H1 (cell line): ENCODE measurements at places on chromosomes 5 and 9. TPM values are rescaled to one million over a fixed set of nuclear protein-coding genes. Genes with fewer than 3 reads are reported as not detected.

CDH6 gene
- total RNA-seq = 1.4 and 1.9 TPM in 2 replicates

DNA sequence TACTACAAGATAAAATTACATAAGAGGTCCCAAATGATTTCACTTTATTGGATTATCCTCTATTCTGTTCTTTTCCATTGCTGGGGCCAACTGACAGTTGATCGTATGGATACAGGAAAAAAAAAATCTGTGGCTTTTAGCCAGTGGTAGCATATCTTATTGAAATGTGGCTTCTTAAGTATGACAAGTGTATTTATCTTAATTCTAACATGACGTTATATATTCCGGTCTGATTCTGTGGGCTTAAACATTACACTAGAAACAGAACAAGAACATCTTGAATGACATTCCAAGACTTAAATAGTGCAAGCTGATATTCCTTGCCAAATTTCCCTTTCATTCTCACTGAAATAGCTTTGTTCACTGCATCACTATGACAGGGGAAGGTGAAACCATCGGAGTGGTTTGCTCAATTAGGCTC lies 117.9 kb downstream of the INSYN2B start:
- H3K4me3 ChIP-seq = no peak overlapping the region
- H3K27ac ChIP-seq = no peak overlapping the region
- H3K27me3 ChIP-seq = no peaks in the 10 kb centered on the region
- DNase-seq = no peak
- no peaks in the 10 kb centered on the region for H3K4me1 ChIP-seq
- H3K36me3 ChIP-seq = no peaks in the 10 kb centered on the region; the same call in 1 of the 2 replicates

- peaks cover 8% of the 10 kb centered on the region for H3K4me1 ChIP-seq
- no peak for DNase-seq
- no peaks in the 10 kb centered on the region for H3K27me3 ChIP-seq
- no peak overlapping the region for H3K27ac ChIP-seq
- no peak overlapping the region for H3K4me3 ChIP-seq
- H3K36me3 ChIP-seq = no peaks in the 10 kb centered on the region
Observed at GRCh38 chr9:128151309-128152132, 2.3 kb downstream of the LCN2 start.

ZDHHC11 gene
- total RNA-seq = 16.6 and 19.8 TPM in 2 replicates

OR13C8 gene
- total RNA-seq = not detected in 2 replicates

CYLC2 gene
- not detected in 2 replicates for total RNA-seq

- no peak for DNase-seq
- H3K4me1 ChIP-seq = no peaks in the 10 kb centered on the region
- H3K27me3 ChIP-seq = no peaks in the 10 kb centered on the region
- no peak overlapping the region for H3K27ac ChIP-seq
- no peaks in the 10 kb centered on the region for H3K36me3 ChIP-seq
Observed at GRCh38 chr5:152595405-152595804, 190.3 kb upstream of the NMUR2 start.

- H3K27me3 ChIP-seq = peaks cover 2% of the 10 kb centered on the region
- H3K4me1 ChIP-seq = peaks cover 16% of the 10 kb centered on the region
- H3K27ac ChIP-seq = no peak overlapping the region
- H3K4me3 ChIP-seq = no peak overlapping the region
- DNase-seq = no peak
Observed at GRCh38 chr9:136088939-136089696, 6.0 kb downstream of the NACC2 start.

CATSPER3 gene
- 0.48 TPM in 1 of 2 replicates, not detected in the other for total RNA-seq

- no peaks in the 10 kb centered on the region for H3K36me3 ChIP-seq
- no peak overlapping the region for H3K27ac ChIP-seq
- no peak for DNase-seq
- no peaks in the 10 kb centered on the region for H3K27me3 ChIP-seq
- H3K4me1 ChIP-seq = no peaks in the 10 kb centered on the region
Observed at GRCh38 chr9:95098391-95098921, 219.1 kb downstream of the FANCC start.

DNA sequence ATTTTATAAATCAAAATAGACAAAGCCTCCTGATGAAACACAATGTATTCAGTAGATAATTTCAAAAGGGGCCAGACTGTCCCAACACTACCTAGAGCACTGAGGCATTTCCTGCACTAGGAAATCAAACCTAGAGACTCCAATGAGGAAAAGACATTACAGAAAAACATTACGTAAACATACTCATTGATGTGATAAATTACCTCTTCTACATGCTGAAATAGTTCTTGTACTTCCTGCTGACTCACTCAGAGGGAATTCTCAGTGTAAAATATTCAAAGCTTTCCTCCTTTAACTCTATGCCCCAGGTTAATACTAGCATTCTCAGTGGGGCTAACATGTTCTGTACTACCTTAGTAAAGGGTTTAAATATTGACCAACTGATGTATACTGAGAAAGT lies 178.0 kb downstream of the ESM1 start:
- H3K36me3 ChIP-seq = no peaks in the 10 kb centered on the region
- no peak overlapping the region for H3K27ac ChIP-seq
- no peaks in the 10 kb centered on the region for H3K27me3 ChIP-seq
- H3K4me1 ChIP-seq = no peaks in the 10 kb centered on the region

- DNase-seq = peak; percentile 20
- H3K4me3 ChIP-seq = no peak overlapping the region
- H3K4me1 ChIP-seq = peaks cover 24% of the 10 kb centered on the region; the same call in 1 of the 2 replicates
- H3K36me3 ChIP-seq = no peaks in the 10 kb centered on the region
Observed at GRCh38 chr9:138071292-138071691, 193.7 kb downstream of the CACNA1B start.

SLC6A3 gene
- total RNA-seq = 0.46 and 0.48 TPM in 2 replicates

DNA sequence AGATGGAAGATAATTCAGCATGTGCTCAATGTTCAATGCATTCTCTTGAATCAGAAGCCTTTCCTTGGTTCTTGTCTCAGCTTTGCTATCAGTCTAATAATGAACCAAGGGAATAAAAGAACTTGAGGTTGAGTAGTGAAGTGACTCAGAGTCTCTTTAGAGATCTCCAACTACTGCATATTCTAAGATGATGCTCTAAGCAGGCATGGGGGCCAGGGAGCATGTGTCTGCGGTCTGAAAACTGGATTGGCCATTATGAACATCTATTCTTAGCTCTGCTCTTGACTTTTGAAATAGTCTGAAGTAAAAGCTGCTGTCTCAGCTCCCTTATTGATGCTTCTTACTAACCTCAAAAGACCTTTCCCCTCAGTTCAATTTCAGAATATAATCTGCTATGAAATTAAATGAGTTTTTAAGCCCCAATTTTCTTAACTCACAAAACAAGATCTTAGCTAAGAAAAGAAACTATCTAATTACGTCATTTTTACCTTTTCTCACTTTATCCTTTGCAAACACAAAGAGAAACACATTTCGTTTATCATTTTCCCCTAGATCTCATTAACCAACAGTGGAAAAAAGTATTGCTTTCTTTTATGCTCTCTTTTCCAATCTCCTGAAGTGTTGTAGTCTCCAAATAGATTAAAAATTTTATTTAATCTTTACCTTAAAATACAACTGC lies 44.8 kb downstream of the PLCXD3 start:
- no peak for DNase-seq
- no peak overlapping the region for H3K27ac ChIP-seq
- no peaks in the 10 kb centered on the region for H3K4me1 ChIP-seq
- no peaks in the 10 kb centered on the region for H3K27me3 ChIP-seq

LURAP1L gene
- total RNA-seq = 1.2 and 1.6 TPM in 2 replicates

GRCh38 chr5:55610542-55610941 lies 75.8 kb upstream of the PLPP1 start:
- no peak overlapping the region for H3K4me3 ChIP-seq

DNA sequence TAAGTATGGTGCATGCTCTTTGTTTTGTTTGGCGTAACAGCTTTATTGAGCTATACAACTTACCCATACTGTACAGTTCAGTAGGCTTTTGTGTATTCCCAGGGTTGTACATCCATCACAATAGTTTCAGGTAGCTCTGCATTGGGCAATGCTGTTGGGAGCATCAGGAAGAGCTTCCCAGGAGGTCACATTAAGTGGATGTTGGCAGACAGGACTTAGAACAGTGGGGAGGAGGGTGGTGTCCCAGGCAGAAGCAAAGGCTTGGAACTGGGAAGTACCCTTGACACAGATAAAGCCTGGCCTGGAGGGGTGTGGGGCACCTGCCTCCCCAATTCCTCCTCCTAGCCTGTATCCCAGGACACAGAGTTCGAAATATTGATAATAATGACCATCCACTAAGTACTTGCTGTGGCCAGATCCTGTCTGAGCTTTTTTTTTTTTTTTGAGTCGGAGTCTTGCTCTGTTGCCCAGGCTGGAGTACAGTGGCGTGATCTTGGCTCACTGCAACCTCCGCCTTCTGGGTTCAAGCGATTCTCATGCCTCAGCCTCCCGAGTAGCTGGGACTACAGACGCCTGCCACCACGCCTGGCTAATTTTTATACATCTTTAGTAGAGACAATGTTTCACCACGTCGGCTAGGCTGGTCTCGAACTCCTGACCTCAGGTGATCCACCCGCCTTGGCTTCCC lies 1.3 kb downstream of the BBLN start:
- H3K36me3 ChIP-seq = no peaks in the 10 kb centered on the region; the same call in 1 of the 2 replicates
- no peak overlapping the region for H3K27ac ChIP-seq
- 0 out of 2 replicates have a peak overlapping the region, but pooled peaks have one; percentile 7 for H3K4me3 ChIP-seq
- DNase-seq = no peak
- H3K27me3 ChIP-seq = no peaks in the 10 kb centered on the region

- peak; percentile 39 for DNase-seq
- H3K27ac ChIP-seq = no peak overlapping the region
- no peaks in the 10 kb centered on the region for H3K36me3 ChIP-seq
- H3K4me1 ChIP-seq = peaks cover 3% of the 10 kb centered on the region
Observed at GRCh38 chr9:131635285-131635684, 90.0 kb downstream of the PRRT1B start.

PCDHB5 gene
- total RNA-seq = 2.4 and 2.8 TPM in 2 replicates

DNA sequence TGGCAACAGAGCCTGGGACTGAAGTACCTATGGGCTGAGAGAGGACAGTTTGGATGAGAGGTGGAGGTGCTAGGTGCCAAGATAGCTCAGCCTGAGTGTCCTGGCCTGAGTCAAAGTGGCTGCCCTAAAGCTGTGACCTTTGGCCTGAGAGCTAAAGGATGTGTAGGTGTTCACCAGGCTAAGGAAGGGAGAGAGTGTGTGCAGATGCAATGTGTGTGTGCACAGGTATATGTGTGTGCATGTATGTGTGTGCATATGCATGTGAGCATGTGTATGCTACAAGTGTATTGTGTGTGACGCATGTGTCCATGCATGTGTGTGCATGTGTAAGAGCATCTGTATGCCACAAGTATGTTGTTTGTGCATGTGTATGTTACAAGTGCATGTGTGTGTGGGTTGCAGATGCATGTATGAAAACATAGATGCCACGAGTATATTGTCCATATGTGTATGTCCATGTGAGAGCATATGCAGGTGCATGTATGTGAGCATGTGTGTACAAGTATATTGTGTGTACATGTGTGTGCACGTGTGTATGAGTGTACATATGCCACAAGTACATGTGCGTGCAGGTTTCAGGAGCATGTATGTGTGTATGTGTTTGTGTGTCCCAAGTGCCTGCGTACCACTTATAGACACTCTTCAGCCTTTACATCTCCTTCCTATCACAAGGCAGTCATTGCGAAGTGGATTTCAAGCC lies 102.6 kb downstream of the SH3TC2 start:
- no peak for DNase-seq
- H3K4me1 ChIP-seq = peaks cover 3% of the 10 kb centered on the region; the same call in 1 of the 2 replicates
- H3K27me3 ChIP-seq = no peaks in the 10 kb centered on the region
- H3K4me3 ChIP-seq = no peak overlapping the region
- no peaks in the 10 kb centered on the region for H3K36me3 ChIP-seq

GRCh38 chr5:132023258-132024116 lies 12.0 kb upstream of the ACSL6 start:
- H3K4me3 ChIP-seq = no peak overlapping the region
- H3K4me1 ChIP-seq = no peaks in the 10 kb centered on the region
- no peaks in the 10 kb centered on the region for H3K36me3 ChIP-seq
- no peak overlapping the region for H3K27ac ChIP-seq
- DNase-seq = no peak
- H3K27me3 ChIP-seq = no peaks in the 10 kb centered on the region

- H3K27ac ChIP-seq = no peak overlapping the region
- H3K4me3 ChIP-seq = no peak overlapping the region
- H3K36me3 ChIP-seq = peaks cover 2% of the 10 kb centered on the region; the same call in 1 of the 2 replicates
- no peaks in the 10 kb centered on the region for H3K4me1 ChIP-seq
- H3K27me3 ChIP-seq = no peaks in the 10 kb centered on the region
- no peak for DNase-seq
Observed at GRCh38 chr5:61097465-61097864, 64.8 kb downstream of the SMIM15 start.

DNA sequence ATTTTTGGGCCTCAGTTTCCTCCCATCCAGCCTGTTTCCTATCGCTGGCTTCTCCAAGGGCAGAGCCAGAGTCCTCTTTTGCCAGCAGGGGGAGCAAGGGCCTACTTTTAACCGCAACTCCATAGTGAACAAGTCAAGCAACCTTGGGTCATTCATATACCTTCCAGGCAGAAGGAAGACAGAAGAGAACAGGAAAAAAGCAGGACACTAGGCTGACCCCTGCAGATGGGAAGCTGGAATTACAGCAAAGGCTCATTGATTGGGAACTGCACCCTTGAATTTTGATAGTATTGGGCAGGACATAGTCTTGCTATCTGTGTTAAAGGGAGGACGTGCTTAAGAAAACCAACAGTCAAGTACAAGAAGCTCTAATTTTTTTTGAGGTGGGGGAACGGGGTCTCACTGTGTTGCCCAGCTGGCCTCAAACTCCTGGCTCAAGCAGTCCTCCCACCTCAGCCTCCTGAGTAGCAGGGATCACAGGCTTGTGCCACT lies 30.1 kb downstream of the QRFP start:
- no peak overlapping the region for H3K27ac ChIP-seq
- no peaks in the 10 kb centered on the region for H3K27me3 ChIP-seq
- peak; percentile 88 for DNase-seq
- no peaks in the 10 kb centered on the region for H3K4me1 ChIP-seq
- H3K4me3 ChIP-seq = no peak overlapping the region

NOP16 gene
- total RNA-seq = 65.2 and 65.9 TPM in 2 replicates

GRCh38 chr5:178107756-178108310 lies 5.5 kb upstream of the N4BP3 start:
- no peak overlapping the region; the same call in 1 of the 2 replicates for H3K27ac ChIP-seq
- 0 out of 2 replicates have a peak, but pooled peaks cover 2% of the 10 kb centered on the region for H3K4me1 ChIP-seq
- no peaks in the 10 kb centered on the region for H3K27me3 ChIP-seq
- no peak overlapping the region for H3K4me3 ChIP-seq
- no peak for DNase-seq
- no peaks in the 10 kb centered on the region for H3K36me3 ChIP-seq

GRCh38 chr9:105678163-105678562 lies 15.9 kb downstream of the TAL2 start:
- H3K27me3 ChIP-seq = no peaks in the 10 kb centered on the region
- peaks cover 8% of the 10 kb centered on the region; the same call in 1 of the 2 replicates for H3K4me1 ChIP-seq
- H3K36me3 ChIP-seq = no peaks in the 10 kb centered on the region
- DNase-seq = no peak
